ENCODE measurements at places on chromosomes 3 and 15.

- DNase-seq, result no peak
These were observed 194.9 kb downstream of the CHST2 start for GRCh38 chr3:143314251-143315093.

GRCh38 chr15:90609242-90610180 lies 79.8 kb downstream of the CRTC3 start:
- DNase-seq, result no peak

GRCh38 chr15:76335307-76336253 lies 993 bp upstream of the ISL2 start:
- no peak for DNase-seq

- DNase-seq, result no peak
These were observed 51.7 kb downstream of the UBE2E2 start for GRCh38 chr3:23254835-23255234.

DNA sequence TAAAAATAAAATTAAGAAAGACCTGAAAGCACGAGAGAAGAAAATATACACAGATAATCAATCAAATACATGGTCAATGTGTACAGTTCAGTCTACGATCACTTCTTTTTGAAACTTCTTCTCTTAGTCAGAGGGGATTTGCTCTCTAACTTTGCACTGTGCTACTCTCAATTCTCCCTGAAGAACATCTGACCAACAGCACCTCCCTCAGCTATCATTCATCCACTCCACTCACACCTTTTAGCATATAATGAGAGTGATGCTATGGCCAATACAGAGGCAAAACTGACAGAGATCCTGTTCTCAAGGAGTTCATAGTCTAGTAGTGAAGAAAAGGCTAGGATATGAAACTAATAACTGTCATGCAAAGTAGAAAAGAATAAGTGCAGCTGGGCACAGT lies 45.9 kb downstream of the P3H2 start:
- no peak for DNase-seq

DNA sequence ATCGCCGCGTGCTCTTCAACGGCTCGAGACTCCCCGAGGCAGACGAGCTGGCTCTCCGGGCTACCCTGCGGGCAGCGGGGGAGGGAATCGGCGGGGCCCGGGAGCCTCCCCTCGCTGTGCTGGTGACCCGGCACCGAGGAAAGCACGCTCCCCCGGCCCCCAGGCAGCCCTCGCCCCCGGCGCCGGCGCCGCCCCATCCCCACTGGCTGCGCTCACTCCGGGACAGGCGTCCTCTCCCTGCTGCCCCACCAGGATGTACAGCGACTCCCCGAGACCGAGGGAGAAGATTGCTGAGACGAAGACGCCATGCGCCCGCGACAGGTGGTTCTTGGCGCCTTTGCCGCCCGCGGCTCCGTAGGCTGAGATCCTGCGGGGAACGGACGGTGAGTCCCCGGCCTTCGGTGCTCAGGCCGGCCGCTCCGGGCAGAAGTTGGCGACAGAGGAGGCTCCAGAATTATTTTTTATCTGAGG lies 1.7 kb downstream of the LTK start:
- DNase-seq, result no peak

- DNase-seq, result no peak
These were observed 14.7 kb downstream of the VPS39 start for GRCh38 chr15:42193383-42193782.

- DNase-seq, result no peak
These were observed 97.4 kb downstream of the STAC start for GRCh38 chr3:36477655-36478054.

All from epithelial cell of prostate (primary cell).